ENCODE measurements at places on chromosomes 11 and 22. TPM values are rescaled to one million over a fixed set of nuclear protein-coding genes. Genes with fewer than 3 reads are reported as not detected.

The TTC28 gene
- 82.7 TPM for total RNA-seq

DNA sequence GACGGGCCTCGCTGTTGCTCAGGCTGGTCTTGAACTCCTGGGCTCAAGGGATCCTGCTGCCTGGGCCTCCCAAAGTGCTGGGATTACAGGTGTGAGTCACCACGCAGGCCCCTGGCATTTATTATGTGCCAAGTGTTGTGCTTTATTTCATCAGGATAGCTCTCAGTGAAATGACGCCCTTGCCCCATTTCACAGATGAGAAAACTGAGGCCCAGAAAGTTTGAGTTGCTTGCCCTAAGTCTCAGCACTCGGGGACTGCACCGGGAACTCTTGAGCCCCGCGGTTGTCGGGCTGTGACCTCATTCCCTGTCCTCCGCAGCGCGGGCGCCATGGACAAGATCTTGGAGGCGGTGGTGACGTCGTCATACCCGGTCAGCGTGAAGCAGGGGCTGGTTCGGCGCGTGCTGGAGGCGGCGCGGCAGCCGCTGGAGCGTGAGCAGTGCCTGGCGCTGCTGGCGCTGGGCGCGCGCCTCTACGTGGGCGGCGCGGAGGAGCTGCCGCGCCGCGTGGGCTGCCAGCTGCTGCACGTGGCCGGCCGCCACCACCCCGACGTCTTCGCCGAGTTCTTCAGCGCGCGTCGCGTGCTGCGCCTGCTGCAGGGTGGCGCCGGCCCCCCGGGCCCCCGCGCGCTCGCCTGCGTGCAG, 7.3 kb downstream of the USP35 start:
- DNase-seq: no peak

DNA sequence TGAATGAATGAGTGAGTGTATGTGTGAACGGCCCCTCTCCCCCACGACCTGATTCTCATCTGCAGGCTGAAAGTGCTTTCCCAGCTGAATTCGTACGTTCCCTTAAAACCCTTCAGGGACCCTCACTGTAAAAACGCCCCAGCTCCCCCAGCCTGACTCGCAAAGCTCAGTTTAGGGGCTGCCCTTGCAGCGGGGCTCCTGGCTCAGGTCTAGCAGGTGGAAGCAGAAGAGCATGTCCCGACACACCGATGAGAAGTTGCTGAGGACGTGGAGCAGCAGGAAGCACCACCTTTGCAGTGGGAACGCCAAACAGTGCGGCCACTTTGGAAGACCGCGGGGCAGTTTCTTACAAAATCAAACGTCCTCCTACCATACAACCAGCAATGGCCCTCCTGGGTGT, 3.6 kb upstream of the MRPL23 start:
- DNase-seq: peak; percentile 13

DNA sequence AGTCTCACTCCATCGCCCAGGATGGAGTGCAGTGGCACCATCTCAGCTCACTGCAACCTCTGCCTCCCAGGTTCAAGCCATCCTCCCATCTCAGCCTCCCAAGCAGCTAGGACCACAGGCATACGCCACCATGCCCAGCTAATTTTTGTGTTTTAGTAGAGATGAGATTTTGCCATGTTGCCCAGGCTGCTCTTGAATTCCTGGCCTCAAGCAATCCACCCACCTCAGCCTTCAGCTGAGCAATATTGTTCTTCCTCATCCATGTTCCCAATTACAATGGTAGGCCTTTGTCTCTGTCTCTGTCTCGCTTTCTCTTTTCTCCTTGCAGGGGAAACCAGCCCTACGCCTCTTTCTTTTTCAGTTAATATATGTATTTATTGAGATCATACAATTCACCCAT, 10.3 kb downstream of the HSPA8 start:
- DNase-seq: no peak

Data from ovary (tissue), 10 donors.